Mesothelial cell of epicardium (in vitro differentiated cells): ENCODE measurements at places on chromosomes 5 and 9.

GRCh38 chr5:131794586-131794985, 2.2 kb downstream of the FNIP1 start:
- no peak for DNase-seq

GRCh38 chr5:72786676-72787075, 29.8 kb upstream of the TNPO1 start:
- DNase-seq: no peak

- DNase-seq: peak; percentile 64
Observed at GRCh38 chr9:97468658-97469448, 32.6 kb upstream of the TMOD1 start.

- DNase-seq: no peak
Observed at GRCh38 chr9:124506931-124507879, at the start of gene NR5A1. Gene NR5A1, minus strand, starts transcription at chr9:124507399. Its CDS starts 4,004 bp downstream, at chr9:124503395.

DNA sequence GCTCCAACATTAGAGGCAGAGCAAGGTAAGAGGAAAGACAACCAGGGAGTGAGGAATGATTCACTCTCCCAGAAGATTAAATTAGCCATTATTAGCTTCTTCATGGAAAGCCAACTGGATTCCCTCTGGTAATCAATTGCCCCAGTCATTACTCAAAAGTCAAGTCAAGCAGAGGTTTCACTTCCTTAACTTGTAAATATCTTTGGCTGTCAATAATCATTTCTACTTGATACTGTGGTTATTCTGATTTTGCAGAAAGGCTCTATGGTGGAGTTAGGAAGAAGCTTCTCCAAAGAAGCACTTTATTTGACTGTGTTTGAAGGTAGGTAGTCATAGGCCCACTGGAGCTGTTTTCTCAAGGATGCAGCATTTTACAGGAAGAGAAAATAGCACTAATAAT, 78.0 kb downstream of the JAKMIP2 start:
- DNase-seq: no peak

GRCh38 chr9:95726756-95727155, 148.7 kb upstream of the ERCC6L2 start:
- no peak for DNase-seq
